ENCODE measurements at places on chromosomes 7 and 10.

- DNase-seq = no peak
Observed at GRCh38 chr10:93333278-93333978, 148.7 kb downstream of the MYOF start.

- no peak for DNase-seq
Observed at GRCh38 chr10:130193493-130194193, 57.5 kb downstream of the GLRX3 start.

DNA sequence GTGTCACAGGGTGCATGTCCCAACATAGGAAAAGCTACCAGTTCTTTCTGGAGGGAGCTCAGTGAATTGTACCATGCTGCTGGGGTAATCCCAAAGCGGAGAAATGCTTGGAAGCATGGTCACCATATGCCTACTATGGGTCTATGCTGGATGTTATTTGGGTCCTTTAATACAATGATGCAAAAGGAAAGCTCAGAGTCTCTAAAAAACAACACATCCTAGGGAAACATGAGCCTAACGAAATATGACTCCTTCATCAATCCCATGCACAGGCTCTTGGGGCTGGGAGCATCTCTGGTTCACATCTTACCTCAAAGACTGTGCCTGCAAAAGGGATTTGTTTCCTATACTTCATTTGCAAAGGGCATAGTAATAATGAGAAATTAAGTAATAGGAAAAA lies 65.2 kb downstream of the CUBN start:
- DNase-seq = no peak

- peak; percentile 50 for DNase-seq
Observed at GRCh38 chr7:98284335-98285036, 3.0 kb downstream of the BRI3 start.

DNA sequence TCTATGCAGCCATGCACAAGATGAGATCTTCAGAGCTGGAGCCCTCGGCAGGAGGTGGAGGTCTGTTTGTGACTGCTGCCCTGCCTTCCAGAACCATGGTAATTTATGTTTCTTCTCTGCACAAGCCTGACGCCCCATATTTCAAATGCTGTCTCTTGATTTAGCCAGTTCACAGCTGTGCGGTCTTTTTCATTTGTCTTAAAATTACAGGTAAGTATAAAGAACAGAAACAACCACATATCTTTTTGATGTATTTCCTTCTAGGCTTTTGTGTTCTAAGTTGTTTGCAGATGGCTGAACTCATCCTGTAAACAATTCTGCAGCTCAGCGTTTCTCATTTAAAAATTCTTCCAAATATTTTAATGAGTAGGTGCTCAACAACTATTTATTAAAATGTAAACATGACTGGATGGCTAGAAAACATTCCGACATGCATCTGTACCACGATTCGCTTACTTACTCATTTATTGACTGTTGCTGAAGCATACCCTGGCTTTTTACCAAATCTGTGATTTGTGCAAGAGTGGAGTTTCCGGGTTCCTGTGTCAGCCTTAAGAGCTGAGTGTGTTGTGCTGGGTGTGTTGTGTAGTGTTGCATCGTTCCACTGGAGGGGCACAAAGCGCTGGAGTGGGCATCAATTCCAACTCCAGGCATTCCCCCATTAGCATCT lies 58.9 kb downstream of the PIP4K2A start:
- DNase-seq = peak; percentile 34

DNA sequence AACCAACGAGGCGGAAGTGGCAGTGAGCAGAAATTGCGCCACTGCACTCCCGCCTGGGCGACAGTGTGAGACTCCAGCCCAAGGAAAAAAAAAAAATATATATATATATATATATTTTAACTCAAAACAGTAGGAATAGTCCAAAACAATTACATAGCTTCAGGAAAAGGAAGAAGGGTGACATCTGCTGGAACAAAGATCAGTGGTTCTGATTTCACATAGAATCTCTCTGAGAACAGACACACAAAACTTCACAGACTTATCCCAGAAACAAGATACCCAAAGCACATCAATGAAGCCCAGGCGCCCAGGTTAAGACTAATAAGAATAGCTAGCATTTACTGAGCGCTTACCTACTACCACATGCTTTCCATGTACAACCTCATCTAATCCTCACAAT lies 45.0 kb downstream of the DNMBP start:
- DNase-seq = no peak

GRCh38 chr10:43252783-43253341 lies 14.0 kb downstream of the RASGEF1A start:
- no peak for DNase-seq

DNA sequence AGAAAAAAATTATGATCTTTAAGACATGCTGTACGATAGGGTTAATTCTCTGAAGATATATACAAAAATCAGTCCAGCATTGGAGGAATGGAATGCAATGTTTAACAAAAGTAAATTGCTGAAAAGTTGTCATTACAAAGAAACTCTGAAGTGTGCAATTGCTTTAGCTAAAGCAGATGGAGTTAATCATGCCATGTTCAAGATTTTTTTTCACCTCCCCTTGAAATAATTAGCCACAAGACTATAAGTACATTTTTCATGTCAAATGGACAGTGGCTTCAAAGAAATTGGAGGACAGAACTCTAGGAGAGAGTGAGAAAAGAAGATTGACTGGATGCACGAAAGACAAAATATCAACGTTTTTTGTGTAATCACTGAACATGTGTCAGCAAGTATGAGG lies 63.1 kb upstream of the MEOX2 start:
- no peak for DNase-seq

DNA sequence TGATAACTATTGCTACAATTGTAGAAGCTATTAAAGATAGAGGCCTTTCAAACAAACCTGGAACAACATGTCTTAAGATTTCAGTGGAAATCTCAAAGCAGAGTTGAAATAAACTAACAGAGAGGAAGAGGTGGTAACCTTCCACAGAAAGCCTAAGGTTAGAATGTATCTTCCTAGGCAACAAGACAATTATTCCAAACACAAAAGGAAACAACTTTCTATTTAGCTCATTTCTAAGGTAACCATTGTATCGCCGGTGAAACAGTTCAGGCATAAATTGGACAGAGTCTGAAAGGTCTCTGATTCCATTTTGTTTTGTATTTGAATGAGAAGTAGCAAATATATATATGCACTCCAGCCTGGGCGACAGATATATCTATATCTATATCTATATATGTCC lies 30.7 kb upstream of the HYCC1 start:
- no peak for DNase-seq

- no peak for DNase-seq
Observed at GRCh38 chr10:93995182-93995581, 1.5 kb downstream of the PLCE1 start.

GRCh38 chr7:143222782-143223181 lies 945 bp downstream of the TAS2R40 start:
- no peak for DNase-seq

GRCh38 chr10:133107442-133107841 lies 19.7 kb downstream of the ADGRA1 start:
- no peak for DNase-seq

- no peak for DNase-seq
Observed at GRCh38 chr7:137635132-137635531, 211.6 kb downstream of the DGKI start.

GRCh38 chr7:34449765-34450164 lies 208.3 kb upstream of the NPSR1 start:
- no peak for DNase-seq

DNA sequence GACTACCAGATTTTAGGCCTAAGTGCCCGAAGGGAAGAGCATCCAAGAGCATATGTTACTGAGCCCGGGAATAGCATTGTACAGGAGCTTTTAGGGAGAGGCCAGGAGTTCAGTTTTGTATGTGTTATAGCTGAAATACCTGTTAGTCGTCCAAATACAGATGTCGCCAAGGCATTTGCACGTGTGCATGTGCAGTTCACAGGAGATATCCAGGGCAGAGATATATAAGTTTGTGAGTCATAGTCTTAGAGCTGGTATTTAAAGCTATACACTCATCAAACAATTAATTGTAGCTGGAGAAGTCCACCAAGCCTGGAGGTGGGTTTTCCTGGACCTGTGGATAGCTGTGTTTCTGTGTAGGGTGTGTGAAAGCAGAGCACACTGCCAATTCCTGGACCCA lies 394.0 kb upstream of the FZD8 start:
- DNase-seq = no peak

- DNase-seq = no peak
Observed at GRCh38 chr7:112400141-112400540, 50.1 kb upstream of the IFRD1 start.

DNA sequence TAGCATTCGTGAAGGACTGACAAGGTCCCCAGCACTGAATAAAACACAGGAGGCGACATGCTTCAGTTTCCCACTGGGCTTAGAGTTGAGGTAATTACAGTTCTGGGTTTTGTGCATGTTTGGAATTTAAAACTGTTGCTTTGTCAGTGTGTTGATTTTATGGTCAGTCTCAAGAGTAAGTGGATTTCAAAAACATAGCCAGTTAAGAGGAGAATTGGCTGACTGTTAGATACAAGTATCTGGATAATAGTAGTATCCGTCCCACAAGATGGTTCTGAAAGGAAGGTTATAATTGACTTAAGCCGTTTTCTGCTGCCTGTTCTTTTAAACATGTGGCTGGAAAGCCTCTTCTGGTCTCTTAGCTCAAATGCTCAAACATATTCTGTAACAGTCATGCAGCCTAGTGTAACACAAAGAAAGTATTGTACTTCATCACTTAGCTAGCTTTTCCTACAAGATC lies 170.9 kb downstream of the POLR1F start:
- DNase-seq = no peak

- no peak for DNase-seq
Observed at GRCh38 chr10:127000598-127000997, 95.4 kb downstream of the DOCK1 start.

DNA sequence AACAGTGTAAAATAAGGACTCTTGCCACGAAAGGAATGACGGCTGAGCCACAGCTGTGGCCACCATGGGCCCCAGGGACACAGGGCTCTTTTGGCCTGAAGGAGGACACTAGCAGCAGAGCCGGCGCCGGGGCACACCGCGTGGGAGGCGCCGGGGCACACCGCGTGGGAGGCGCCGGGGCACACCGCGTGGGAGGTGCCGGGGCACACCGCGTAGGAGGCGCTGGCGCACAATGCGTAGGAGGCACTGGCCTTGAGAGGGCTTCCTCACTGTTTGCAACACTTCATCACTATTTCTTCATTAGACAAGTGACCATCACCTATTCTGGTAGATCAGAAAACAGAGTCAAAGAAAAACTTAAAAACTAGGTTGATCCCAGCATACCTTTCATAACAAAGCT lies 23.4 kb downstream of the ESYT2 start:
- no peak for DNase-seq

GRCh38 chr10:91567815-91568214 lies 65.1 kb downstream of the PPP1R3C start:
- DNase-seq = no peak

DNA sequence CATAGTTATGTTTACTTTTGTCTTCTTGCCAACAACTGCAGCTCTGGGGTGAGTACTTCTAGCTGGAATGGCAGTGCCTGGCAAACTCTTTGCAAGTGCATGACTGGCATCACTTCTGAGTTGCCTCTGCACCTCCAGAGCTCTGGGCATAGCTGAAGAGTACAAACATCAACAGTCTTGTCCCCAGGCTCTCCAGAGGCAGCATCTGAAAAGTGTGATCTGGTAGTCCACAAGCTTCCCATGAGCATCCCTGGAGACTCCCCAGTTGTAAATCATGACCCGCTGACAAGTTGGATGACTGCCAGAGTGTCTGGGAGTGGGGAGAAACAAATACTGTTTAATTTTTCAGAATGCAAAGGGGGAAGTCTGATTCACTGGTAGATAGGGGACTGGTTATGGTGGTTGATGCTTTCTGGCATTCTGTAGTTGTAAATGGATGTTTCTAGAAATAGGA lies 138.9 kb upstream of the CDK13 start:
- DNase-seq = no peak

DNA sequence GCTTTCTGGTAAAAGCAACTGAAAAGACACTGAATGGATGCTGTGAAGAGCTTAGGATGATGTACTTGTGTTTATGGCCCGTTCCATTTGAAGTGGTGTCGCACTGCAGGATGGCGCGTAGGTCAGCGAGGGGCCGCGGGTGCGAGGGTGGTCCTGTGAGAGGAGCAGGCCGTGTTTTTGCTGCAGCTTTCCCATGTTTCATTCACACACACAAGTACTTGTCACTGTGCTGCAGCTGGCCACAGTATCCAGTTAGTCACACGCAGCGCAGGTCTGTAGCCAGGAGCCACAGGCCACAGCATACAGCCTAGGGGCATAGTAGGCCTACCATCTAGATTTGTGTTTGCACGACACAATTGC lies 23.2 kb downstream of the WIPI2 start:
- DNase-seq = no peak

DNA sequence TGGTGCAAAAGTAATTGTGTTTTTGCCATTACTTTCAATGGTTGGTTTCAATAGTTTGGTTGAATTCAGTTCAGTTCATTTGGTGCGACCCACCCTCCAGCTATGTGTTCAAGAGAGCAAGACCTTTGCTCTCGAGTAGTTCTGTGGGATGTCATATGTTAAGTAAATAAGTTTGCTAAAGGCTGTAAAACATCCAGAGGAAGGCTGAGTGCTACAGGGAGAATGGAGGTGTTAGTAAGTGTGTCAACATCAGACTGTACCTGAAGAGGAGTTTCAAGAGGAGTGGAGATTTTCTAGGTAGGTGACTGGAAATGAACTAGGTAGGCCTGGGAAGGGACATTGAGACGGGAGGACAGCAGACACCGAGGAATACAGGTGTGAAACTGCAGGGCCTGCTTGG lies 147.7 kb downstream of the SH2D4B start:
- DNase-seq = no peak

- DNase-seq = no peak
Observed at GRCh38 chr10:118471863-118472262, 123.6 kb downstream of the PRLHR start.

GRCh38 chr7:30898411-30898810 lies 13.2 kb upstream of the AQP1 start:
- DNase-seq = no peak

- DNase-seq = no peak
Observed at GRCh38 chr7:29946428-29947186, 43.0 kb downstream of the SCRN1 start.

GRCh38 chr10:103514244-103514643 lies 20.7 kb downstream of the NEURL1 start:
- DNase-seq = no peak

- DNase-seq = no peak
Observed at GRCh38 chr10:60732807-60733516, 45.3 kb upstream of the CDK1 start.

DNA sequence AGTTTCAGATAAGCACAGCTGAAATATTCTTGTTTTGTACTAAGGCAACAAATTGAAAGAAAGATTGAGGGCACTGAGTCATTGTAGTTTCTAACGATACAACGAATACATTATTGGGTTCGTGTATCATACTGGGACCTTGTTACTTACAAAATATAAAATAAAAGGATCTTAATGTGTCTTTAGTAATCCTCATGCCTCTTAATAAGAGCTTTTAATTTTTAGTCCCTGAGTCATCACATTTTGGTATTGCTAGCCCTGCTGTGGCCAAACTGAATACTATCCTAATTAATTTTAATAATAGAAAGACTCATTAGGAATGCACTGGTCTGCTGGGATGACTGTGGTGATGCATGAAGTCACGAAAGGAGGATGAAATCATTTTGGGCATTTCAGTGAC lies 309.7 kb downstream of the EXOC4 start:
- DNase-seq = peak; percentile 59

All from AG09309 (cell line).